ENCODE measurements at places on chromosomes 7 and 10. TPM values are rescaled to one million over a fixed set of nuclear protein-coding genes. Genes with fewer than 3 reads are reported as not detected.

DNA sequence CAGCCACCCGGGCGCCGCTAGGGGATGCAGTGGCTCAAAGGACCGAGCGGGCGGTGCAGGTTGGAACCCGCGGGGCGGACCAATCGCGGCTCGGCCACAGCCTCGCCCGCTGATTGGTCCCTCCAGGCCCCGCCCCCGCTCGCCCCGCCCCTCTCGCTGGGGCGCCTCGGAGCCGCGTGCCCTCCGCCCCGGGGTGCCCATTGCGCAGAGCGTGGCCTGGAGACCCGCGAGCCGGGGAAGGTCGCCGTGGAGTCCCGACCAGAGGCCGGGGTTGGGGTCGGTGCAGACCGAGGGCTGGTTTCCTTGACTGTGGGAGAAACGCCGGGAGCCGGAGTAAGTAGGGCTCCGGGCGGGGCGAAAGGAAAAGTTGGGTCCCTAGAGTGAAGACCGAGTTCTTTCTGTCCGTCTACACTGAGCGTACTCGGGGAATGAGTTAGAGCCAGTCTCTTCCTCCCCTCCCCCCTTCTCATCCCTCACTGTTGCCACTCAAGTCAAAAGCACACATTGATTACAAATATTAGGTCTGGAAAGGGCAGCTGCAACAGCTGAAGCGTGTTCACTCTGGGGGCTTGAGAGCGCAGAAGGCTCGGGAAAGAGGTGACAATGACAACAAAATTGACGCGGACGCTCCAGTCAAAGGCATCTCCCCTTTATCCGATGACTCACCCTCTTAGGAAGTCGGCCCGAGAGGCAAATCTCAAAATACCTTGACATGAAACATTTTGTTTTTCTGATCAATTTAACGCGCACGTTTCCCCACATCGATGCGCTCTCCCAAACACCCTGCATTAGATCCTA lies 843 bp upstream of the GATA3 start:
- DNase-seq, result peak; percentile 96

DNA sequence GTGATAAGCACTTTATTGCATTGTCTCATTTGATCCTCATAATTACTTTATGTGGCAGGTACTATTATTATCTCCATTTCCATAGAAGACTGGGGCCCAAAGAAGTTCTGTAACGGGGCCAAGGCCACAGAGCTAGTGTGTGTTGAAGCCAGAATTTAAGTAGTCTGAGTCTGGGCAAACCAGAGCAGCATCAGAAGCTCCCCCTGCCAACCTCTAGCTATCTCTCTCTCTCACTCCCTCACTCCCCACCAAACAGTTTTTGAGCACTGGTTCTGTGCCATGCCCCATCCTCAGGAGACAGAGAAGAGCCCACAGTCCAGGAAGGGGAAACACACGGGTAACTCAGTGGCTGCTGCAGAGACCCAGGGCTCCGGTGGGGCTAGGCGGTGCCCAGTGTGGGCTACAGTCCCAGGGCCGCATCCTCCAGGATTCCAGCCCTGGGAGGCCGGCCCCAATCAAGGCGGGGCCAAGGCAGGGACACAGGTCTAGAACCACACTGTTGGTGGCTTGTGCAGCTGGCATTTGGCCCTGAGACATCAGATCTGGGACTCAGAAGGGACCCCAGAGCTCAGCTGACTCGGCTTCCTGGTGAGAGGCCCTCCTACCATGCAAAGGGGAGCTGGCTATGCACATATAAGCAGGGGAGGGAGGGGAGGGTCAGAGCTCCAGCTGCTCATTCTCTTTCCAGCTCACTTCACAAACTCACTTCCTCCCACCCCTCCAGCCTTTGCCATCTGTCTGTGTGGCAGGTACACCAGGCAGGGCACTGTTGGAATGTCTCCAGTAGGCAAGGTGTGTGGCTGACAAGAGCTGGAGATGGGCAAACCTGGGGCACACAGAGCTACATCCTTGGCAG lies 34.4 kb downstream of the COL13A1 start:
- no peak for DNase-seq

- no peak for DNase-seq
These were observed 167.3 kb downstream of the TNS3 start for GRCh38 chr7:47414342-47415317.

TMEM248 gene
- total RNA-seq, result 59.9 TPM

CFAP58 gene
- 0.53 TPM for total RNA-seq

GRCh38 chr10:2978574-2979273 lies 88.6 kb upstream of the PFKP start:
- no peak for DNase-seq

DNA sequence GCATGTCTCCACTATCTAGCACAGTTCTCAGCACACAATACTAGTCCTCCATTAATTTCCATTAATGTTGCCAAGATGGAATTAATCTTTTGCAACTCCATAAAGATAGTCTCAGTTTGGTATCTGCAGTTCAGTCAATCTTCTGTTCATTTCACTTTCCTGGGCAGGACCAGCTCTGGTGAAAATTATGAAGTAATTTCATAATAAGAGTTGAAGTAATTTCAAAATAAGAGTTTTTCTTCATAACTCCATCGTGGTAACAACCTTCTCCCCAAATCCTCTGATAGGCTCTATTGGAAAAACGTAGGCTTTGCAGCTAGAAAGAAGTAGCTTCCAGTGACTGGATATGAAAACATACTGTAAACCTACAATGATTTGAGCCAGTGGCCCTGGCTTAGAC lies 618.2 kb downstream of the TYW1 start:
- no peak for DNase-seq

FERD3L gene
- not detected for total RNA-seq

DNA sequence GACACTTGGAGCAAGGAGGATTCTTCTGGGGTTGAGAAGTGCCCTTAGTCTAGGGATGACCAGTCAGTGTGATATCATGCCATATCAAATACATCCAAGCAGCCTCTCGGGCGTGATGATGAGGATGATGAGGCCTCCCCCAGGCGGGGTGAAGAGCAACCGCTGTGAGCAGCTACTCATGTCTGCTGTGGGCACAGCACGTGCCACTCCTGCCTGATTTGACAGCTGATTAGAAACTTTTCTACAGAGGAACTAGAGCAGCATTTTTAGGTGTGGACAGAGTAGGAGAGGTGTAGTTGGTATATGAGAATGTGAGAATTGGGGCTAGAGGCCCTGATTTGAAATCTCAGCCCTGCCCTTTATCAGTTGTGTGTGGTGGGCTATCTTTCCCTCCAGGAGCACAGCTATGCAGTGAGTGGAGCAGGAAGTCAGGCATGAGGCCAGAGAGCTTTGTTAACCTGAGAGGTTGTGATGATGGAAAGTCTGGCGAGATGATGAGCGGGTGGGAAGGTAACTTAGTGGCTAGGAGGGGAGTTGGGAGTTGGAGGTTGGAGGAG lies 49.6 kb upstream of the COBL start:
- DNase-seq, result no peak

DYNC1I1 gene
- 0.53 TPM for total RNA-seq

PROSER2 gene
- total RNA-seq, result 2.0 TPM
